ENCODE measurements at places on chromosomes 1 and 21. TPM values are rescaled to one million over a fixed set of nuclear protein-coding genes. Genes with fewer than 3 reads are reported as not detected.

TSPAN1 gene
- polyA plus RNA-seq, result 0.43 TPM

IL24 gene
- 0.73 TPM for polyA plus RNA-seq

TRIM45 gene
- 4.8 TPM for polyA plus RNA-seq

DNA sequence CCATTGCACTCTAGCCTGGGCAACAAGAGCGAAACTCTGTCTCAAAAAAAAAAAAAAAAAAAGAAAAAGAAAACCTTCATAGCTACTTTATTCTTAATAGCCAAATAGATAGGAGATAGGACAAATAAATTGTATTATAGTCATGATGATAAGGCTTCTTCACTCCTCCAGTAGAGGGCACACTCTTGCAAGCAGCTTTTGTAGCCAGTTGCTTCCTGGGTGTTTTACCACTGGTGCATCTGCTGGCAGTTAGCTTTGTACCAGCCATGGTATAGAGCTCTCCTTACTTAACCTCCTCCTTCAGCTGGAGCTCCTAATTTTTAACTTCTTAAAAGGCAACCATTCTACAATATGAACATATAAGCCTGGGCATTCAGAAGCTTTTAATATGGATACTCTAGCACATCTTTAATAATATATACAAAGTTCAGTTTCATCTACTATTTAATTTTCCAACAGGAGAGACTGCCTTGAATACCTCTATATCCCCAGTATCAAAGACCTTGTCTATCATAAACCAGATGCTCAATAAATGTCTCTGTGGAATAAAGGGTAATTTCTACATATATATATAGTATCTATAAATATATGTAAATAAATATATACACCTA is 35.8 kb downstream of the EVI5 start:
- DNase-seq, result no peak

- no peak for DNase-seq
Observed at GRCh38 chr1:203289281-203289981, 15.9 kb upstream of the BTG2 start.

- peak; percentile 11 for DNase-seq
Observed at GRCh38 chr1:71521655-71522264, 440.9 kb upstream of the ZRANB2 start.

DNA sequence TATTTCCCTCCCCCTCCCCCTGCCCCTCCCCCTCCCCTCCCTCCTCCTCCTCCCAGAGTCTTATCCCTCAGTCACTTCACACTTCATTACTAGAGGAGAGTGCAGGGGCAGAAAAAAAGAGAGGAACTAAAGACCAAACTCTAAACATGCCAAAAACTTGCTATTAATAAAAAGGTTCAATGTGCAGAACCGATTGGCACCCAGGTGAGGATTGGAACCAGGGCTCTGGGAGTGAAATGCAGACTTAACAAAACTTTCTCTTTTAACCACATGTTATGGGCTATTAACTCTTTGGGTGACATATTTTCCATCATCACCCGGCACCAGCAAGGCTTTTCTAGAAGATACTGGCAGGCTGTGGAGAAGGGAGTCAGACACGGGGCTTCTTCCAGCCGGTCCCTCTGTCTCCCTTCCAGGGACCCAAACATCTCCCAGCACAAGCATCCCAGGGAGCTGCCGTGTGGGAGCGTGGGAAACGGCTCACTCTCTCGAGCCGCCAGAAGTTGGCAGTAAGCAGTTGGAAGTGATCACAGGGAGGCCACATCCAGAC is 13.6 kb downstream of the NID1 start:
- no peak for DNase-seq

- DNase-seq, result peak; percentile 89
Observed at GRCh38 chr1:59707178-59707791, 107.5 kb upstream of the HOOK1 start.

GRCh38 chr1:8165595-8166360 is 139.7 kb upstream of the ERRFI1 start:
- no peak for DNase-seq

SLC5A9 gene
- not detected for polyA plus RNA-seq

DNA sequence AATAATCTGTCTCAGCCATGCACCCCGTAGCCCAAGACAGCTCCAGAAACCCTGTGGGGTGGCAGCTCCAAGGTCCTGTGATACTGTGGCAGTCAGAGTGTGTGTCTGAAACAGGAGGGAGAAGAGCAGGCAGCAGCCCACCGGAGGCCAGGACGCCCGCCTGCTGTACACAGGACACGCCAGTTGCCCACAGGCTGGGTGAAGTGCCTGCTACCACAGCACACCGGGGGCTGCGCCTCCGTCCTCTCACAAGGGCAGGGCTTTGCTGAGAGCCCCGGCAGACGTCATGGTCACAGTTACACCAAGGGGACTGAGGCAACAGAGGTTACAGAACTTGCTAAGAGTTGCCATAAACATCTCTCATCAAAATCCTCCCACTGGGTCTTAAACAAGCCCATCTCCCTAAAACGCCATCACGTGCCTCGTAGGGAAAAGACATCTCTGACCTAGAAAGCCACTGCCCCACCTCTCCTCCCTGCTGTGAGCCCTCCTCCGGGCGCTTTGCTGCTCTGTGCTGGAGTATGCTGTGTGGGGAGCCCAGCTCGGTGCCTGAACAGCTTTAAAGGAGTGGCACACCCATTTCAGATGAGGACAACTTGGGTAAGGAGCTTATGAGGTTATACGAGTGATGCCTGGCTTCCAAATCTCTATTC is 5.3 kb downstream of the C1orf174 start:
- no peak for DNase-seq

DNA sequence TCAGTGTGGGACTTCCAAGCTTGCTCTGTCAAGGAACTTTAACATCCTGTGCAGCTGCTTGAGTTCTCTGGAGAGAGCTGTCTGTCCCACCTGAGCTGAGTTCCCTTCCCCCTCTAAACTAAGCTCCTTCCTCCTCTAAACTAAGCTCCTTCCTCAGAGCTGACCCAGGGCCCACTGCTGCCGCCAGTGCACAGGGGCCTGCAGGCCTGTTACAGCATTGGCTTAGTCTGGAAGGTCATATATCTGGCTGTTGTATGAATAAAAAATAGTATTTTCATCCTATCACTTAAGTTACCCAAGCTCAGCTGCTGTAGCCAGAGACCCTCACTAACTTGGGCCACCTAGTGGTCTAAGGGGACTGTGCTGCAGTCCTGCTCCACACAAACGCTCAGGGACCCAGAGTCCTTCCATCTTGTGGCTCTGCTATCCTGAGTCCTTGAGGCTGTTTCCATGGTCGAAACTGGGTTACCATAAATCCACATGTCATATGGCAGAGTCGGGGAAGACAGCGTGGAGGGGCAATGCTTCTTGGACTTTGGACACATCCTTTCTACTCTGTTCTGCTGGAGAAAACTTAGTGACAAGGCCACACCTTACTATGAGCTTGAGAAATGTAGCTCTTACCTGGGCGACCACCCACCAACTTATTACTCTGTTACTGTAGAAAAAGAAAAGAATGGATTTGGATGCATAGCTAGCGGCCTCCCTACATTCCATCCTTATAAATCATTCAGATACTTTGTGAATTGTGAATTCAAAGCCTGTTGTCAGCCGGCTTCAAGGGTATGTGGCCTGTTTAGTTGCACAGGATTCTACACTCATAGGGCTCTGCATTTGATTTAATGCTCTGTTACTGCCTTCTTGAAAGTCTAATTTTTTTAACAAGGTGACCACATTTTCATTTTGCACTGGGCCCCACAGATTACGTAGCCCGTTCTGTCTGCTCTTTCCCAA is 71.4 kb upstream of the GCLM start:
- DNase-seq, result no peak

GRCh38 chr1:182809414-182809957 is 19.9 kb downstream of the NPL start:
- no peak for DNase-seq

DNA sequence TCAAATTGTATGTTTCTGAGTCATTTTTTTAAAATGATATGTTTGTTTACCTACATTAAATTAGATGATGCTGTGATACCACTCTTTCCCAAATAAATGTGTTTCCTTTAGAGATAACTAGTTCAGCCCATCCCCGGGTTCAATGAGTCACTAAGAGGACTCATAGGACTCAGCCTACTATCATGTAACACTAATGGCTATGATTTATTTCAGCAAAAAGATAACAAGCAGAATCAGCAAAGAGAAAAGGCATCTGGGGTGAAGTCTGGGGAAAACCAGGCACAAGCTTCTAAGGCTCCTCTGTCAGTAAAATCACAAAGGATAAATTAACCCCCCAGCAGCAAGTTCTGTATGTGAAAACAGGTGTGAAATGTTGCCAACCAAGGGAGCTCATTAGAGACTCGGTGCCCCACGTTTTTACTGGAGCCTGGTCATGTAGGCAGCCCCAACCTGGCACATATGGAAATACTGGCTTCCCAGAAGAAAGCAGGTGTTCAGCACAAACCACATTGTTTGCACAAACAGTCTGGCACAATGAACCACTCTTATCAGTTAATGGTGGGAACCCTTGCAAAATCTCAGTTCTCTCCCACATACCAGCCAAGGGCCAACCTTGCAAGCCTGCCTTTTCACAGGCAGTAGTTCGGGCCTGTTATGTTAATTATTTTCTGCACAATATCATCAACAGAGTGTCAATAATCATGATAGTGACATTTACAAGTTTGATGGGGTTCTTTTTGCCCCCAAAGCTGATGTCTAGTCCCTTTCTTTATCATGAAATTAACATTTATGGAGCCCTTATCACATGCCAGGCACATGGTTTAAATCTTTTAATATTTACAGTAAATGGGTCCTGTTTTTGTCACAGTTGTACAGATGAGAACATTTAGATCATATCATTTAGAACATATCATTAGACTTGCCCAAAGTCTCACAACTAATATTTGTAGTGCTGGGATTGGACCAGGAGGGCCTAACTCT is 23.1 kb upstream of the CNN3 start:
- DNase-seq, result no peak

DNA sequence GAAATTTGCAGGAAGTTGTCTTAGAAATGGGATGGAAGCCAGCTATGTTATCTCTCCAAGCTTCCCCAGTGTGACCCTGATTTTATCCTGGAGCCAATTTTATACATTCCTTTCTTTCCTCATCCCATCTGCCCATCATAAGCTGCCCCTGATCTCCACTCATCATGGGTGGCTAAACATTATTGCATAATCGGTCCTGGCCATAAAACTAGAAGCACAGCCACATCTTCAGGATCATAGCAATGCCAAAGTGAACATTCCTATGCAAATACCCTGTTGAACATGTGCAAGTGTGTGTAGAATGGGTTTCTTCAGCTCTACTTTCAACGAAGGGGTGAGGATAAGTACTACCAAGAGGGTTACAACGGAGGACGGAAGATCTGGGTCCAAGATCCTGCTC is 50.6 kb upstream of the COG2 start:
- no peak for DNase-seq

- DNase-seq, result no peak
Observed at GRCh38 chr1:11740258-11741192, 4.6 kb downstream of the AGTRAP start.

DNA sequence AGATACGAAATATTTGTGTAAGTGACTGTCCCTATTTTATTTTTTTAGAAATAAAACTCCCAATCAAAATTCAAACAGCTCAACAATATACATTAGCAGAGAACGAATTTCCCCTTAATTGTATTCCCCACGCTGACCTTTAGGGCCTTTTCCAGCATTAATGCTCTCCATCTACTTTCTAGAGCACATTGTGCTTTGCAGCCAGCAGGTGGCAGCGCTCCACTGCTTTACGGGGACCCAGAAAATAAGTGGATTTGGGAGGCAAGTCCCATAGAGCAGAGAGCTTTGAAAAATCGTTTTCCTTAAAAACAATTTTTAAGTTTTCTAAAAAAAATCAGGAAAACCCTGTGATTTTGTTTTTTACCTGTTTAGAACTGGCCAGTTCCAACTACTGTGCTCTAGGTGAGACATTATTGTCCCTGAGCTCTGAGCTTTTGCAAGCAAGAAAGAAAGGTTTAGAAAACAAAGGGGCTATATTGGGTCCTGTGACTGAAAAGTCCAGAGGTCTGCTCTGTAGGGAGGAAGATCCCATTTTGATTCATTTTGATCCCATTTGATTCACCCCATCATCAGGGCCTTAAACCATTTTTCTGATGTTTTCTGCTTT is 144.4 kb upstream of the ZNF644 start:
- DNase-seq, result peak; percentile 13

DNA sequence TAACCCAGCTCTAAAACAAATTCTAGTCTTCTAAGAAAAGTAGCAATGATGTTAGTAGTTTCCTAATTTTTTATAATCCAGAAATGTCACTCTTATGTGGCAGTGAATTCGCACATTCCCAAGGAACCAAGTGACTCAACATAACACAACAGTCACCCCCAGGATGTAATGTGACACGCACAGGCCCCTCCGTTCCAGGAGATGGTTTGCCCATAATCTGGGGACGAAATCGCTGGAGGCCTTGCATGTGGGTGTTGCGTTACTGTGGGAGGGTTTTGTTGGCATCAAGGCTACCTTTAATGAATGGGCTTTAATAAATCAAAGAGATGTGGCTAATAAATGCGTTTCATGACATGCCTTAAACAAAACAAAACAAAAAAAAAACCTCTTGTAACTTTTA is 50.9 kb downstream of the EVA1C start:
- DNase-seq, result no peak

GRCh38 chr1:224768971-224769370 is 152.9 kb downstream of the CNIH3 start:
- DNase-seq, result no peak

TMEM81 gene
- 2.7 TPM for polyA plus RNA-seq

DNA sequence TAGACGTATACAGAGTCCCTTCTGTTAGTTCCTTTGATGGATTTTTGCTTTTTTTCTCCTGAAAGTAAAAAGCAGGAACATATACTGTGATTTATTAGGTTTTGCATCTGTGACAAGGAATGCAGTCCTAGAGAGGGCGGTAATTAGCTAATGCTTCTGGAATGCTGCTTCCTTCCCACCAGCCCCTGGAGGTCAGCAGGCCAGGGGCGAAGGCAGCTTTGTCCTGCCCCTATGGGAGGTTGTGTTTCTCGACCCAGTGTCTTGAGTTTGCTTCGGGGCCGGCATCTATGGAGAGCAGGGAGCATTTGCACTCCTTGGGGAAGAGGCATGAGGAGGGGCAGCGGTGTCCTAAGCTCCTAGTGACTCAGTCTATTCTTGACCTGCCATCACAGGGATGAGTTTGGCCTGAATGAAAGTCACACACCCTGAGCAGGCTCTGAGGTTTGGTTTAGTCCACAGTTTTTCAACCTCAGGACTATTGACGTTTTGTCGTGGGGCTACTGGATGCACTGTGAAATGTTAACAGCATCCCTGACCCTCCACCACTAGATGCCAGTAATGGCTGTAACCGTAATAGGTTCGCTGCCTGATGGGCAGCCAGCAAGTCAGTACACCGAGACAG is 85.0 kb upstream of the KCNJ15 start:
- DNase-seq, result peak; percentile 11

GRCh38 chr1:228141226-228142044 is 1.4 kb downstream of the GUK1 start:
- DNase-seq, result no peak

IGFN1 gene
- 0.01 TPM for polyA plus RNA-seq

DNA sequence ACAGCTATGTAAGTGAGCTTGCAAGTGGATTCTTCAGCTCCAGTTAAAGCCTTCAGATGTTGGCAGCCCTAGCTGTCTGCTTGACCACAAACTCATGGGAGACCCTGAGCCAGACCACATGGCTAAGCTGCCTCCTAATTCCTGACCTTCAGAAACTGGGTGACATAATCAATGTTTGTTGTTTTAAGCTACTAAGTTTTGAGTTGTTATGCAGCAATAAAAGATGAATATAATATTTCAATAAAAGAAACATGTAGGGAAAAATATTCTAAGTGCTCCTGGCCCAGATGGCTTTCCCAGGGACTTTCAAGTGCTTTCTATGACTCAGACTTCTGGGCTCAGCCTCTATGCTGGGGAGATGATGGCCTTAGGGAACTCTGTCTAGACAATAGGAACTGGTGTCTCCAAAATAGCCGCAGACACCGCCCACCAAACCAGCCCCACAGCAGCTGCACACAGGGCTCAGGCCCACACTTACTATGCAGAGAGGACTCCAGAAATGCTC is 20.3 kb upstream of the AZIN2 start:
- DNase-seq, result peak; percentile 78

Measured in AG04450 (cell line).